Omental fat pad (tissue), 4 donors: ENCODE measurements at places on chromosomes 3 and 15.

DNA sequence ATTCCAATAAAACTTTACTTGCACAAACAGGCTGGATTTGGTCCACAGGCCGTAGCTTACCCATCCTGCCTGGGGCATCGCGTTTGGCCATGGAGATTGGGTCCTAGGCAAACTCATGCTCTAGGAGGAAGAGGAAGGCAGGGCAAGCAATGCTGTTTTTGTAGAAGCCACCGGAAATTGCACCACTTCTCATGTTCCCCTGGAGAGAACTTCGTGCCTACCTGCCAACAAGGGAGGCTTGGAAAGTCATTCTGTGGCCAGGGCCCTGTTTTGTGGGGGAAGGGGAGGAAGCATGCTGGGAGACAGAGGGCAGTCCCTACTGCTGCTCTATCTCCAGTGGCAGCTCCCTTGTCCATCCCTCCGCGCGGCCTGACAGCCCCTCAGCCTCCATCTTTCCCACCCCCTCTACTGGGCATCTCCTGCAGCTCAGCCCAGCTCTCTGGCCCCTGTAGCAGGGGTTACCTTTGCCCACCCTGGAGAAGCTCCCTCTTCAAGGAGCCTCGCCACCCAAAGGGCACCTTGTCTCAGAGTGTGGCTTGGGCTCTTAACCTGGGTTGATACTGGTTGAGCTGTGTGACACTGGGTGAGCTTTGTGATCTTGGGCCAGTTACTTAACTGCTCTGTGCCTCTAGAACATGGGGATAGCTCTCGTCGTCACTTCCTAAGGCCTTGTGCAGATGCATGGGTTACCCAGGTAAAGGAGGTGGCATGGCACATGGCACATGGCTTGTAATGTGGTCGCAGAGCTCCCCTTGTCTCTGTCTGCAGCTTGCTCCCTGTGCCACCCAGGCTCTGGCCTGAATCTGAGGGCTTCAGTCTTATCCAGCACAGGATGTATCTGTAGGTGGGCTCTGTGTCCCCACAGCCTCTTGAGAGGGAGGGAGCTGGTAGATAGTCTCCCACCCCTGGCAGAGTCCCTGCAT, 6.1 kb downstream of the ABTB1 start:
- DNase-seq = no peak

- peak; percentile 51 for DNase-seq
Observed at GRCh38 chr3:143674100-143674968, 173.9 kb downstream of the SLC9A9 start.

DNA sequence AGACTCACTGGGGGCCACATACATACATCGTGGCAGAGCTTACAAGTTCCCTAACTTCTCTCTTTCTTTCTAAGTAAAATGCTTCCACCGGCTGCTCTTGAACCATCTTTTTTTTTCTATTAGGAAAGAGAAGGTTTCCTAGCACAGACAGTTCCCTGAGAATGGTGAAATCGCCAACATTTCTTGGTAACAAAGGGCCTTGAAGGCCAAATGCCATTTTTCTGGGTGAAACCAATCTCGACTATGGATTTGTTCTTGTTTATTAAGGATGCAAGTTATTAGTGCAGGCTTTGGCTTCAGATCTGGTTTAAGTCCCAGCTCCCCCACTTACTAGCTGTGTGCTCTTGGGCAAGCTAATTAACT, 3.0 kb downstream of the LMCD1 start:
- no peak for DNase-seq

DNA sequence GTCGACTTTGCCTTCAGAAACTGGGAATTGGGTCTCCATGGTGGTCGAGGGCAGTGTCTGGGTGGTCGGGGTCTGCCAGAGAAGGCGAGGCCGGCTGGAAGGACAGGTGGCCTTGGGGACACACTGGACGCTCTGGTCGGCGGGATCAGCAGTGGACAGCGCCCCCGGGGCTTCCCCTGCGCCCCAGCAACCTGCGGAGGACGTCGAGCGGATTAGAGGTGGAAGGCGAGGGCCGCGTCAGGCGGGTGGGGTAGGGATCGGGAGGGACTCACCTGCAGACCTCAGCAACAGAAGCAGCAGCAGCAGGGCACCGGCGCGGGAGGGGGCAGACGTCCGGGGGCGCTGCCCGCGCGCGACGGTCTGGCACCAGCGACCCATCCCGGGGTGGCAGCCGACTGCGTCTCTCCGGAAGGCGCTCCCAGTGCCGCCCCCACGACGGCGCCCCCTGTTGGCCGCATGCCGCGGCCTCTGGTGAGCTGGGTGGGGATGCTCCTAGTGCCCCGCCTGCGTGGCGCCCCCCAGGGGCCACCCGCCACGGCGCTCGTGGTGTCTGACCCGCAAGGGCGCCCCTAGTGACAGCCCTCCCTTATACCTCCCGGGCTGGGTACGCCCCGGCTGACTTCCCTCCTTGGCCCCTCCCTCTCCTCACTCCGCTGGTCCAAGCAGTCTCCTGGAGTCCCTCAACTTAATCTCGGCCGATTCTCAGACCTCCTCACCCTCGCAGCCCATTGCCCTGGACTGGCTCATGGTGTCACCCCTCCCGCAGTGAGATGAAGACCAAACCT, at the start of gene PRSS50:
PRSS50 (minus strand) TSS at position 423 of the 785 bp plus-strand sequence; CDS start at position 378, 45 bp downstream.
- DNase-seq = peak; percentile 0

DNA sequence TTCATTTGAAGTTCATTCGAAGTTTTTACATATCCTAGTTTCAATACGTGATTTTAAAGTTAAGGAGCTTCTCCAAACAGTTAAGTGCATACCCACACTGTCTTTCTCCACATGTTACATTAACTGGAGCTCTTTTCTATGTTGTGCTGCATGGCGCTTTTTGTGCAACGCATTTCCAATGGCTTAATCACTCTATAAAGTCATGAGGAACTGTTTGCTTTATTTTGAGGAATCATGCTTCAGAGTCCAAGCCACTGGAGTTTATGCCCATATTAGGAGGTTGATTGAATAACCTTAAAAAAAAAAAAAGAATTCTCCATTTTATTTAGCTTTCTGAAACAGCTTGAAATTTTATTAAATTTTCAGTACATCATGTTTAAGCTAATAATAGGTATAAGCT, 109.4 kb upstream of the MBNL1 start:
- DNase-seq = no peak
